ENCODE measurements at places on chromosomes 2 and 18.

- DNase-seq = no peak
Measured at GRCh38 chr18:76515576-76515975, 20.5 kb upstream of the ZNF516 start.

DNA sequence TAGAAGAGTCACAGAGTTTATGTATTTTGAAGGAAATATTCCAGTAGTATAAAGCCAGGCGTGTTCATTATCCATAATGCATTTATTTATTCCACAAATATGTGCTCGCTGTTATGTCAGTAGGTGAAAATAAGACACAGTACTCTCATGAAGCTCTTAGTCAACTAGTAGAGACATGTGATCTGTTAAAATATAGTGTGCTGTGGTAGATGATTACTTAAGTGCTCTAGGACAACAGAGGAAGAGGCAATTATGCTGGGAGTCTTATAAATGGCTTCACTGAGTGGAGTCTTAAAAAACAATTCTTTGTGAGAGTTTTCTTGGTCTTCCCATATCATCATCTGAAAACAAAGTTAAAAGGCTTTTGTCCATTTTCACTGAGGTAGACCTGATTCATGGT is 457.3 kb downstream of the XIRP2 start:
- DNase-seq = no peak

DNA sequence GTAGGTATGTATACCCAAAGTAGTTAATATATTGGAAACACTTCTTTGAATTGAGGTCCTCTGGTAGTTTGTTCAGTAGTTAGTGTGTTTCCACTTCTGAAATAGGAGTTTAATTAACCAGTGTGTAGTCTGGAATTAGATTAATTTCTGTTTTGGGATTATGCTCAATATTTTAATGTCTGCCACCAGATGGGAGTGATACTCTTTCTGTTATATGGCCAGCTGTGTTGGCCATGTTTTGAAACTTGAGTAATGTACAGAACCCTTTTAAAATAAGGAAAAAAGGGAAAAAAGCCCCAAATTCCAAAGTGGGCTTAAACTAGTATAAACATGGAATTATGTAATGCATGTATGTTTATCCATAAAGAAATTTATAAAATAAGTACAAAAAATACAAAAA is 147.7 kb downstream of the CTNNA2 start:
- no peak for DNase-seq

- no peak for DNase-seq
Measured at GRCh38 chr2:226712941-226713340, 86.7 kb downstream of the IRS1 start.

- DNase-seq = no peak
Measured at GRCh38 chr2:26873286-26873983, 25.5 kb downstream of the DPYSL5 start.

GRCh38 chr2:17644997-17645720 is 104.7 kb downstream of the VSNL1 start:
- no peak for DNase-seq

DNA sequence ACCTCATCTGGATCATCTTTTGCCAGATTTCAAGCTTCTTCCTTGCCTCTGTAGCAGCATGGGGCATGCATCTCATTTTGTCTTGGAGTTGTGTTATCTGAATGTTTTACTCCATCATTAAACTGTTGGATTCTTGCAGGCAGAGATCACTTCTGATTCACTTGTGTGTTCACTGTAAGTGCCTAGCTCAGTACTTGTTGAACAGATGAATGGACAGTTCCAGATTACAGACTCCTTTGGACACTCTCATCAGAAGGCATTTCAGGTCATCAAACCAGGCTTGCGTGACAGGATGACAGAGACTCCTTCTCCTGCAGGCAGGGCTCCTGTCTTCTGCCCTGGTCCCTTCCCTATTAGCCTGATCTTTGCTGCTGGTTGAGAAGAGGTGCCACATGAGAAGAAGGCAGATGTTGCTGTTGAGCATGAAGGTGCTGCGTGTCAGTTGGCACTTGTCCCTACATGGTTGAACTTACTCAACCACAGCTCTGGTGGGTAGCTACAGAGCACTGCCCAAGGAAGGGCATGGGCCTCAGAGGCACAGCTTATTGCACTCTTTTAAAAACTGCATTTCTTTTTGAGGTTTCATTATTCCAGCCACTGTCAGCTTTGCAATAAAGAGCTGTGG is 58.9 kb downstream of the INPP4A start:
- DNase-seq = no peak

DNA sequence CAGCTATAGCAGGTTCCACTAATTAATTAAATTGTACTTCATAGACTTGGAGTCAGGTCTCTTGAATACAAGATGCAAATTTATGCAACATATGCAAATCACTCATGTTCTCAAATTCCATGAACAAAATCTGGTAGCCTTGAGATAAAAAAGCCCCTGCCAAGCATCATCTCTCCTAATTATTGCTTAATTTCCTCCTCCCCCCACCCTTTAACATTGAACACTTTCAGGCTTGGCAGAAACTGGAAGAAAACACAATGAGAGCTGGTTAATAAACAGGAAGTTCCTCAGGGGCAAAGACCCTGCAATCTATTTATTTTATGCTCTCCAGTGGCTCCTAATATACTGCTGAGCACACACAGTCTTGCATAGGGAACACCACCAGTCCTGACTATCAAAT is 35.6 kb upstream of the ACVR1 start:
- DNase-seq = no peak

DNA sequence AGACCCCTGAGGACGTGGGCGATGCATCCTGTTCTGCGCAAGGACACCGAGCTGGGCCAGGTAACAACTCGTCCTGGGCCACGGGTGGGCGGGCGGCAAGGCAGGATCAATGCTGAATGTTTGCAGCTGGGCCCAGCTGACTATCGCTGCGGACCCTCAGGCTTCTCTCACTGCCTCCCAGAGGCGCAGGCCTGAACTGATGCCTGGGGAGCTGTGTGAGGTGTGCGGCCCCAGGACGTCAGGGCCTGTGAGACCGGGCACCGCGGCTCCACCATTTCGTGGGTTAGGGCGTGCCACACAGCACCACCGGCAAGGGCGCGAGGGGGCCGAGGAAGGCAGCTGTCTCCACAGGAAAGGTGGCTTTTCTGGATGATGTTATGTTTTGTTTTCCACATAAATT is 307.4 kb downstream of the NDUFA10 start:
- DNase-seq = no peak

DNA sequence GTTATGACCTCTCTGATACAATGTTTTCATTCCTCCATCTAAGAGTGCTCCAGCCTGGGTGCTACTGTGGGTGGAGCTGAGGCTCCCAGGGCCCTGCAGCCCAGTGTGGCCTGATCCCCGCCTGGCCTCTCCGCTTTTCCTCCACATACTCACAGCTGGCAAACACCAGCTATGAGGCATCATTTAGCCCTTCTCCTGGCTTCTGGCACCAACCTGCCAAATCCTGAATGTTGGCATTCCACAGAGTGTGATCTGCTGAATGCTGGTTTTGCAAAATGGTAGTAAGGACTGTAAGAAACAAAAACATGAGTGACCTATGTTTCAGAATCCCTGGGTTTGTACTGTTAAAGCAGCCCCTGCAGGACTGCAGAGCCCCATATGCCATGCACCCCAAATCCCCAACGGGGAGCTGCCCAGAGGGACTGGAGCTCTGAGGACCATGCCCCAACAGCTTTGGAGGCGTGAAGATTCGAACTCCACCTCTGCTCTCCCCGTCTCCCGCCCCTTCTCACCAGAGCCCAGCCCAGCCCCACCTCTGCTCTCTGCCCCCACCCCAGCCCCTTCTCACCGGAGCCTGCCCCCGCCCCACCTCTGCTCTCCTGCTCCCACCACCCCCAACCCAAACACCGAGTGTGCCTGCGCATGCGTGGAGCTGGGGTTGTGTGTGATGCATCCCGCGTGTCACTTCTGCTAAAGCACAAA is 4.2 kb downstream of the SLC66A2 start:
- DNase-seq = no peak

DNA sequence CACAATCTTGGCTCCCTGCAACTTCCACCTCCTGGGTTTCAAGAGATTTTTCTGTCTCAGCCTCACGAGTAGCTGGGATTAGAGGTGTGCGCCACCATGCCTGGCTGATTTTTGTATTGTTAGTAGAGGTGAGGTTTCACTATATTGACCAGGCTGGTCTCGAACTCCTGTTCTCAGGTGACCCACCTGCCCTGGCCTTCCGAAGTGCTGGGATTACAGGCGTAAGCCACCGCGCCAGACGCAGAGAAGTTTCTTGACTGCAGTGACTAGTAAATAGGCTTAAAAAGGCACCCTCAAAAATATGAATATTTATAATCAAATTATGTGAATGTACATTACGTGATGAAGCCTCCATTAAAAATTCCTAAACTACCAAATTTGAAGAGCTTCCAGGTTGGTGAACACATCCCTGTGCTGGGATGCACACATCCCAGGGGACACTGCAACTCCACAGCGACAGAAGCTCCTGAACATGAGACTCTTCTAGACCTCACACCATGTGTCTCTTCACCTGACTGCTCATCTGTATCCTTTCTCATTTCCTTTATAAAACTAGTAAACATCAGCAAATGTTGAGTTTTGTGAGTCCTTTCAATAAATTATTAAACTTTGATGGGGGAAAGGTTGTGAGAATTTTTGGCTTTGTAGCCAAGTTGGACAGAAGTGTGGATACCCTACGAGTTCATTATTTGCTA is 203.3 kb upstream of the SPOPL start:
- DNase-seq = no peak

GRCh38 chr2:120762341-120763061 is 26.8 kb downstream of the GLI2 start:
- no peak for DNase-seq

- DNase-seq = no peak
Measured at GRCh38 chr18:42477267-42477666, 522.2 kb downstream of the PIK3C3 start.

- DNase-seq = no peak
Measured at GRCh38 chr2:24873619-24874018, 46.4 kb downstream of the ADCY3 start.

DNA sequence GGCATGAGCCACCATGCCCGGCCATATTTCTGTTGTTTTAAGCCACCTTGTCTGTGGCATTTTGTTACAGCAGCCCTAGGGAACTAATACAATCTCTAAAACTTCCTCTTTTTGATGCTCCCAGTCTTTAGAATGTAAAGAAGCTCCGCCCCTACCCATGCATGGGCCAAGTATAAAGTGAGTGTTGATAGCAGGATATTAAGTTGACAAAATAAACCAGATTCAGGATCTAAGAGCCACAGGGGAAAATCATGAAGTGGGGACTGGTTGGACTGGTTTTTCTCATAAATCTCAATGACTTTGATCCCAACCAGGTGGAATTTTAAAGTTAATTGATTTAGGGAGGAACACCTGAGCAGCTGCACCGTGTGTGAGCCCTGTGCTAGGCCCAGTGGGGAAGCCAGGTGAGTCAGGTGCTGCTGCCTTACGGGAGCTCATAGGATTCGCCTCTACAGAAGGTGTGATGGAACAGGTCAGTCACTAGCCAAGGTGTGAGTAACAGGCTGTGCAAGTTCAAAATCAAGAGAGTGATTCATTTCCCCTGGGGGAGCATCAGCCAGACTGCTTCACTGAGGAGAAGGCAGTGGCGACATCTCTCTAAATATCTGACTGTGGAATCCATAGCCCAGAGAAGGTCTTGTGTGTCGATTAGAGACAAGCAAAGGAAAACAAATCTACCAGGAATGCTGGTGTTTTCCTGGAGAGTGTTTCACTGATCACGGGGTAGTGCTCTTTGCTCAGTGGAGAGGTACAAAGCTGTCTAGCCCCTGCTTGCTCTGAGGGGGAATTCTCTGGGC is 63.0 kb upstream of the MSH2 start:
- DNase-seq = no peak

- DNase-seq = no peak
Measured at GRCh38 chr2:181697126-181697525, 16.8 kb upstream of the NEUROD1 start.

- no peak for DNase-seq
Measured at GRCh38 chr2:238009563-238009962, 42.7 kb downstream of the UBE2F start.

DNA sequence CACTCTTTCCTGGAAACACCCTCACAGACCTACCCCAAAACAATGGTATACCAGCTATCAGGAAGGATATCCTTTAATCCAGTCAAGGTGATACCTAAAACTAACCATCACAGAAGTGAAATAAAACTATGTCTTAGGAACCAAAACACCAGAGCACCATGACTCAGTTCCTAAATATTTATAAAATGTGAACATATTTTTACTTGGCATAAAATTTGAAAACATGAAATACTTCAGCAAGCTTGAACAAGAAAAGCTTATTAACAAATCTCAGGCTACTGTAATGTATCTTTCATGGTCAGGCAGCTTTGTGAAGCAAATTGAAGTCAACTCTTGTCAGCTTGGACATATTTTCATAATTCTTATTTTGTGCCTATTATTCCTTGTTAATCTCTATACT is 440.8 kb upstream of the CDH20 start:
- no peak for DNase-seq

- no peak for DNase-seq
Measured at GRCh38 chr2:17912266-17912691, 33.8 kb downstream of the KCNS3 start.
